Activated naive CD4-positive, alpha-beta T cell treated with anti-CD3 and anti-CD28 coated beads, Interleukin-2, amount 50 U/mL, for 72 hours (primary cell): ENCODE measurements at places on chromosomes 1 and 21.

- DNase-seq, result no peak
Measured at GRCh38 chr21:35258521-35258920, 209.4 kb upstream of the RUNX1 start.

DNA sequence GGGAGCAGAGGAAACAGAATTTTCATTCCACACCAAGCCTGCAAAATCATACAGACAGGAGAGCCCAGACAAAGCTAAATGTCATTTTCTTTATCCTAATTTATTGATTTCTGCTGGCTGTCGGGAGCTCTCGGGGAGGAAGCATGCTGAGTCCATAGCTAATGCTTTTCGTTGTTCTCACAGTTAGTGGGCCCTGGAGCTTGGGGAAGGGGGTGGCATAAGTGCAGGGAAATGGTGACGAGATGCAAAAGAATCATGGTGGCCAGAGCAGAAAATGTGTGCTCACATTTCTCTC is 202.4 kb downstream of the TOMM20 start:
- no peak for DNase-seq

DNA sequence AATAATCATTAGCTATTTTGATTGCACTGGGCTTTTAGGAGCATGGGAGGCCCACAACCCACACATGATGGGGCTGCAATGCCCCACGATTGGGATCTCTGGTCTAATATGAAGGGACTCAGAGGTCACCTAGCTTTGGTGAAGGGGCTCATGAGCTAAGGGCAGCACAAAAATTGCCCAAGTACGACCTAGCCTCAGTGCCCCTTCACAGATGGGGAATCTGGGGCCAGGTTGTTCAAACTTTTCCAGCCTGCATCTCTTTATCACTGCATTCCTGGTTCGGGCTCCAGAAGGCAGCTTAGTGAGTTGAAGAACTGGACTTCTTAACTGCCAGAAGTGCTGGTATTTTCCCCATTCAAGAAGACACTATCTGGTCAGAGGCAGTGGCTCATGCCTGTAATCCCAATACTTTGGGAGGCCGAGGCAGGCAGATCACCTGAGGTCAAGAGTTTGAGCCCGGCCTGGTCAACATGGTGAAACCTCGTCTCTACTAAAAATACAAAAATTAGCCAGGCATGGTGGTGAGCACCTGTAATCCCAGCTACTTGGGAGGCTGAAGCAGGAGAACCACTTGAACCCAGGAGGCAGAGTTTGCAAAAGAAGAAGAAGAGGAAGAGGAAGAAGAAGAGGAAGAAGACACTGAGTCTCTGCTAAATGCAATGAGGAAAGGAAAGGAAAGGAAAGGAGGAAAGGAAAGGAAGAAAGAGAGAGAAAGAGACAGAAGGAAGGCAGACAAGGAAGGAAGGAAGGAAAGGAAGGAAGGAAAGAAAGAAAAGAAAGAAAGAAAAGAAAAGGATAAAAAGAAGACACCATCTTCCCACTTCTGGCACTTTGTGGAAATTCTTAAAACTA is 258.5 kb upstream of the IRF2BP2 start:
- no peak for DNase-seq

DNA sequence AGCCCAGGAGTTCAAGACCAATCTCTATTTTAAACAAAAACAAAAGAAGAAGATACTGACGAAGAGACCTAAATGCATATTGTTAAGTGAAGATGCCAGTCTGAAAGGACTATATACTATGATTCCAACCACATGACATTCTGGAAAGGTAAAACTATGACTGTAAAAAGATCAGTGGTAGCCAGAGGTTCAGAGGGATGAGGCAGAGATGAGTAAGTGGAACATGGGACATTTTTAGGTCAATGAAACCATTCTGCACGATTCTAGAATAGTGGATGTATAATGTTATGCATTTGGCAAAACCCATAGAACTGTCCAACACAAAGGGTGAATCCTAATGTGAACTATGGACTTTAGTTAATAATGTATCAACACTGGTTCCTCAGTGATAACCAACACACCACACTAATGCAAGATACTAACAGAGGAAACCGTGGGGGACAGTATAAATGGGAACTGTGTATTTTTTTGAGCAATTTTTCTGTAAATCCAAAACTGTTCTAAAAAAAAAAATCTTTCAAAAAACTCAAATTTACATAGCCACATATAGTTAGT is 8.2 kb downstream of the RC3H1 start:
- DNase-seq, result no peak

DNA sequence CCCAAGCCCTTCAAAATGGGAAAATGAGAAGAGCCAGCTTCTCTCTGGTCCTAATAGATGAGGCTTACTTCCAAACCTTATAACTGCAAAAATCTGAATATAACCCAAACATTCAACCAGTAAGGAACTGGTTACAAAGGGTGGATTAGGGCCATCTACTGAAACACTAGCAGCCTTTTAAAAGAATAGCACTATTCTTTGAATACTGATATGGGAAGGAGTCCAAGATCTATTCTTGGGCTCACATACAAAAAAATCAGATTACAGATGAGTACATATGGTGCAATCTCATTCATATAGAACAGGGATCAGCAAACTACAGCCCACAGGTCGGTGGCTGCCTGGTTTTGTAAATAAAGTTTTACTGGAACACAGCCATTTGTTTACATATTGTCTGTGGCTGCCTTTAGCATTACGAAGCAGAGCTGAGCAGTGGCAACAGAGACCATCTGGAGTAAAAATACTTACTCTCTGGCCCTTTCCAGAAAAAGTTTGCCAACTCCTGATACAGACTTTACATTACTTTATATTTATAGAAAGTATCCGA is 167.7 kb downstream of the ZSCAN20 start:
- no peak for DNase-seq

DNA sequence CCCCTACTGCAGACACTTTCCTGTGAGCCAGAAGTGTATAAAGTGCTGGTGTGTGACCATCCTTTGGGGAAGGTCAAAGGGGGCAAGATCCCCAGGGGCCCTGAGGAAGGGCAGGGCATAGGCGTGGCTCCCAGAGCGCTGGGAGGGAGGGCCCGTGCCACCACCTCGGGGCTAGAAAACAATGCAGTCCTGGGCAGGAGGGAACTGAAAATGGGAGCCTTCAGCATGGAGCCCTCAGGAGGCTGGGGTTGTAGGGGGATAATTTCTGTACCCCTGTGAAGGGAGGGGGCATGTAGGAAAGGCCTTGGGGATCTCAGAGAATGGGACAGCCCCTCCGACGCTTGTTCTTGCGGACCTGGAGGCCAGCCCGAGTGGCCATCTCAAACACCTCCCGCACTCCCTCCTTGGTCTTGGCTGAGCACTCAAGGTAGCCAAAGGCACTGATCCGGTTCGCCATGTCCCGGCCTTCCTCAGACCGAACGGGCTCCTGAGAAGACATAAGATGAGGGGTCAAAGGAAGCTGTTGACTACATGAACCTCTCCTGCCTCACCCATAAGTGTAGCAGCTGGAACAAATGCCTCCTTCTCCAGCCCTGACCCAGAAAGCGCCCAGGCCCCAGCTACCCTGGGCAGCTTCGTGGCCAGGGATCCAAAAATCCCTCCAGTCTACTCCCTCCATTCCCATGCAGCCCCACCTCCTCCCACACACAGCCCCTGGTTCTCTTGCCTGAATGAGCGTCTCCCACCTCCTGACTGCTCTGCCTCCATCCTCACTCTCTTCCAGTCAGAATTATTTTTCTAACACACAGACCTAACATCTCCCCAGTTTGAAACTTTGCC is 5.5 kb downstream of the RHOC start:
- no peak for DNase-seq

- DNase-seq, result no peak
Measured at GRCh38 chr1:42431514-42431913, 24.3 kb downstream of the ZMYND12 start.

- no peak for DNase-seq
Measured at GRCh38 chr1:209388358-209388757, 195.2 kb upstream of the CAMK1G start.

- DNase-seq, result peak; percentile 52
Measured at GRCh38 chr1:40477678-40478053, 576 bp downstream of the ZFP69 start.
